Smooth muscle cell of the brain vasculature (primary cell): ENCODE measurements at places on chromosomes 1 and 21.

- DNase-seq: no peak
These were observed 686 bp downstream of the MIIP start for GRCh38 chr1:12019858-12020509.

DNA sequence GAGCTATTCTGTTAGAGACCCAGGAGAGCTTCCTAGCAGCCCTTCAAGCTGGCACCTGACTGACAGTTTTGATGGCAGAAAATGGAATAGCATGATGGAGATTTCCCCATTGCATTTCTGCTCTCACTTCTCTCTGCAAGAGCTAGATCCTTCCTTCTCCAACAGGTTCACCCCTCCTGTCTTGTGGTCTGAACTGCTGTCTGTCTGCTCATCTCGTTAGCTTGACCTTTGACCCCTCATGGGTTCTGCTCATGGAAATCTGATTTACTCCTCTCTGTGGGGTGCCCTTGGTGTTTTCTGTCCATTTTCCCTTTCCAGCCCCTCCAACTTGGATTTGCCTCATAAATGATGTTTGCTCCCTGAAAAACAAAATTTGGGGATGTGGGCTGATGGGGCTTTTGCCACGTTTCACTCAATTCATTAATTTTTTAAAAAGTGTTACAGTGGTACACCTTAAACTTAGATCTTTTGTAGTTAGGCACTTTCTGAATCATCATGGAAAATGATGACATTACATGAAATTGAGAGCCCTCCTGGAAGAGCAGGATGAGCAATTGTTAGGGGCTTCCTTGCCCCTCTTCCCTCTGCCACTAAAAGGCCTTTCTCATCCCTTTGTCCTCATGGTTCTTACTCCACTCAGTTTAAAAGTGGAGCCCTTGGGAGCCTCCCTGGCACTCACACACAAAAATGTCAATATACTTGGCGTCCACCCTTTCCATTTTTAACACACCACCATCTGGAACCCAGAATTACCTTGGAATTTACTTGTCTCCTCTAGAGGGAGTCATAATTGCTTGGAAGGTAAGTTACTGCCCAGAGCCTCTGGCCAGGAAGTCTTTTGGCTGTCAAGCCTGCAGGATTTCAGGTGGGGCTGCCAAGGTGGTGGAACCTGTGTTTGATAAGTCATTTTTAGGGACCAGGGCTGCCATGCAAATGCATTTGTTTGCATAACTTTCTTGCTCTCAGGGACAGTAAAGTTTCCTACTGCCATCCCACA is 31.9 kb upstream of the IL19 start:
- no peak for DNase-seq

DNA sequence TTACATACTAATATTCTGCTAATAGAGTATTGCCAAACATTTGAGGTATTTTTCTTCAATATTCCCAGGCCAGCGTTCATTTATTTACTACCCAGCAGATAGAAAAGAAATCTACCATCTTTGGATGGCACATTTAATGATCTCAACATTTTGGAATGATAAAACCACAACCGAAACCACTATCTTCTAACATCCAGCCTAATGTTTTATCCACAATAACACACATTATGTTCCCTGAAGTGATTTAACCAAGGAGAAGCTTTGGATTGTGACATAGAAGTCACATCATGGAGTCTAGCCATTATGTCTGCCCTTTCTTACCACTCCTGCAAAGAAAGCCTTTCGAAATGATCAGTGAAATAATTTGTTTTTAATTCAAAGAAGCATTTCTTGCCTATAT is 497.1 kb upstream of the PLXNA2 start:
- DNase-seq: no peak

DNA sequence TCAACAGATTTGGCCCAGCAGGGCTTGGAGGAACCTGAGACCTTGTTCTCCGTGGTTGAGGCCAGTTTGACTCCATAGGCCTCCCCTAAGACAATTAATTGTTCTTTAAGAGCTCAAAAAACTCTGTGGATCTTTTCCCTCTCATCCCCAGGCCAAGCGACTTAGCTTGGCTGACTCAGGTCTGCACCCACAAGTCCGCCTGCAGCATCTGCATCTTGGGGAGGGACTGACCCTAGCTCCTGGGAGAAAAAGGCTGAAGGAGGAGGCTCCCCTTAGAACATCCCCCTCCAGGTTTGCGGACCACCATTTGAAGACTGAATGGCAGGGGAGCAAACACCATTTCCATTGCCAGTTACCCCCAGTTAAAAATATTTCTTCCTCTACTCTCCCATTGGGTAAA is 1.5 kb upstream of the HES2 start:
- no peak for DNase-seq

GRCh38 chr1:36711480-36711879 is 228.8 kb upstream of the CSF3R start:
- DNase-seq: no peak

- no peak for DNase-seq
These were observed 1.7 kb downstream of the C1QB start for GRCh38 chr1:22654692-22655091.

GRCh38 chr1:73009938-73010337 is 727.6 kb upstream of the NEGR1 start:
- no peak for DNase-seq

GRCh38 chr1:154548028-154548427 is 10.4 kb downstream of the UBE2Q1 start:
- DNase-seq: no peak

DNA sequence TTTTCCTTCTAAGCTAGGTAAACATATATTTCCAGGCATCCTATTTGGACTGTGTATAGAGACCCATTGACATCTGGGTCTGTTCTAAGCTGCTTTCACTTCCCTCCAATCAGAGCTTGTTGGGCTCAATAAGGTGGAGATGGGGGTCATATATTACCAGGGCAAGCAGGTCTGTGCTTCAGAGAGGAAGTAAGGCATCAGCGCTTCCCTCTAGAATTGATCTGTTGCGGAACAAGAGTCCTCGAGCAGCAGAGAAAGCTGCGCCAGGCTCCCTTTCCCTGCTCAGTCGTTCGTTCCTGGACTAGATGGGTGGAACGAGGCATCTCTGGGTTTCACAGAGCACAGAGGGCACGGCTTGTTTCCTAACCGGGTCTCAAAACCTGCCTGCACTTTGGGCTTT is 63.5 kb downstream of the DISC1 start:
- no peak for DNase-seq

DNA sequence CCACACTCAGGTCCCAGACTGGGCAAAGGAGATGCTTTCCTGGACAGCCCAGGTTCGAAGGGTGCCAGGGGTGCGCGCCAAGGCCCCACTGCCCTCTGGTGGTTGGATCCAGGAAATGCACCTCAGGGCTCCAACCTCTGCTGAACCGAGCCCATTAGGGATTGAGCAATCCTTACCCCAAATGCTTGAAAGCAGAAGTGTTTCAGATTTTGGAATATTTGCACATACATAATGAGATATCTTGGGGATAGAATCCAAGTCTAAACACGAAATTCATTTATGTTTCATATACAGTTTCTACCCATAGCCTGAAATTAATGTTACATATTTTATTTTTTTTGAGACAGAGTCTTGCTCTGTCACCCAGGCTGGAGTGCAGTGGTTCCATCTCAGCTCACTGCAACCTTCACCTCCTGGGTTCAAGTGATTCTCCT is 57.4 kb downstream of the SLC9A1 start:
- DNase-seq: no peak

GRCh38 chr1:61636814-61637213 is 88.1 kb downstream of the TM2D1 start:
- DNase-seq: no peak

- DNase-seq: no peak
These were observed 94.5 kb downstream of the PLPPR4 start for GRCh38 chr1:99358770-99359169.

DNA sequence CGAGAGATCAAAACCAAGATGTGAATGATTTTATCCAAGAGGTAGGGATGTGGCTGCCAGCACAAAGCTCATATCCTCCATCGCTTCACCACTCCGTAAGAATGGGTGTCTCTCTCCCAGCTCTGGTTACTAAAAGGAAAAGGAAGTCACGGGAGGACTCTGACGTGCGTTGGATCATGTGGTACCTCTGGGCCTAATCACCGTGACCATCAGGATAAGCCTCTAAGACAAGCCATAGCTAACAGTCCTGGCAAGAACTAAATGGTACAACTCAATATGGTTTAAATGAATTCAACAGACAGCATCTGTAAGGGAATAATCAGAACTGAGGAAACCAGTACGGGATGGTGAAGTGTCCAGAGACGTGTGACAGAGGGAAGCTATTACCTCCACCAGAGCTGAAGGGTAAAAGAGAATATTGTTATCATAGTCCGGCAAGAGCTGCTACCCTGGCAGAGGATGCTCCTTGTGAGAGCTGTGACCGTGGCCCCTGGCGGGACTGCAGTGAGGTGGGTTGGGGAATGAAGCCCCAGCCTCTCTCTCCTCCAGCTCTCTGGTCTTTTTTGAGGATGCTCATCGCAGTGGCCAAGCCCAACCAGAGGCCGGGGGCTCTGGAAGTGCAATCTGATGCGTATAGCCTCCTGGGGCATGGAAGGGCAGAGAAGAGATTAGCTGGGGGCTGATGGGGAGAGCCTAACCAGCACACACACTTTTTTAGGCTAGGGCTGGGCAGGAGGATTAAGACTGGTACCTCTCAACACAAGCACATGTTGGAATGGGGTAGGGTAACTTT is 54.2 kb downstream of the KIAA1614 start:
- DNase-seq: no peak

- DNase-seq: no peak
These were observed 22.0 kb downstream of the SLC37A1 start for GRCh38 chr21:42535602-42536171.

GRCh38 chr1:157105298-157105987 is 5.8 kb upstream of the ETV3L start:
- no peak for DNase-seq

DNA sequence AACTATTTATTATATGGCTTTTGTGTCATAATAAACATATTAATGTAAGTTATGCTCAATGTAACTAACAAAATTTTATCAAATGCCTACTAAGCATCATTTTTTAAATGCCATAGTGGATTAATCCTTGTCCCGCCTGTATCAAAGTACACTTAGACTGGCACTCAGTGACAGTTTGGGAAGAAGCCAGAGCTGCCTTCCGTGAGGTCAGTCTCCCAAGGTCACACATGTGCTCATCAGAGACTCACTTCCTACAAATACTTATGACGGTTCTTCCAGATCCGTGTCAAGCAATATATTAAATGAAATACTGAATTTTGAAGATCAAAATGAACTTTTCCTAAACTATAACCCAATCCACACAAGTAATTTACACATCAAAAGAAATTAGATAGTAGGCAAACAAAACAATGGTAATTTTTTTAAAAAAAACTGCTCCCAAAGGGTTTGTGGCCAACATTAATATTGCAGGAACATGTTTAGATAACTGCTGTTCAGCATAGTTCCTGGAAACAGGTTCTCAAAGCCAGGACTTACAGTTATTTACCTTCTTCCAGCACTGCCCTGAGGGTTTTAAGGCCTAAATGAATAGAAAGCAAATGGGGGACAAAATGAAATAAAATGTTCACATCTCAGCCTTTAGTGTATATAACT is 27.2 kb downstream of the WLS start:
- no peak for DNase-seq

DNA sequence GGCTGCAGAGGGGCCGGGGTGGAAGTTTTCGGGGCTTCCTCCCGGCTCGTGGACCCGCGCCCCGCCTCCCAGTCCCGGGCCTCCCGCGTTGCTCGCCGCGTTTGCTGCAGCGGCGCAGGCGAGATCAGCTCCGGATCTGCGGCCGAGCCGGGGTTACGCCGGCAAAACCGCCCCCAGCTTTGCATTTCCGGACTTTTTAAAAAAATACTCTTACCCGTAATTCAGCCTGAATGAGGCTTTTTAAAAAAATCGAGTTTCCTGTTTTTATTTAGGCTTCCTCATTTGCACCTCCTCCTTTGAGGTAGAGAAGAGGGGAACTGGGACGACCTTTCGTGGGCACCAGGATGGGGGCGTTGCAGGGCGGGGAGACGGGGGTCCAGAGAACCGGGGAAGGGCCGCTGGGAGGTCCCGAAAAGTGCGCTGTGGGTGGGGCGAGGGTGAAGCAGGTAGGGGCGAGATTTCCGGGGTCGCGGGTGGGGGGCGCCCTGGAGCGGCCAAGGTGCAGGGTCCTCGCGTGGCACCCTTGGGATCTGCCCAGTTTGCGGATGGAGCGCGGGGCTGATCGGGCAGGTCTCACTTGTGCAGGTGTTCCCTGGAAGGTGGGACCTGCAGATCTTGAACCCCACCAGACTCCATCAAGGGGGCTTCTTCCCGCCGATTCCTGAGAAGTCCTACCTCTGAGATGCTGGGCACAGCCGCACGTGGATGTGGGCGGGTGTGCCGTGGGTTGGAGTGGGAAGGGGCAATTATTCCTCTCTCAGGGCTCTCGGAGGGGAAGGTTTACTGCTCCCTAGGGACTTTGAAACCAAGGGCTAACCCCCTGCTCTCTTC is 1.1 kb downstream of the PIK3CD start:
- DNase-seq: no peak

- no peak for DNase-seq
These were observed 15.6 kb upstream of the TTLL10 start for GRCh38 chr1:1157914-1158710.

GRCh38 chr1:101507547-101507971 is 270.7 kb downstream of the S1PR1 start:
- no peak for DNase-seq

DNA sequence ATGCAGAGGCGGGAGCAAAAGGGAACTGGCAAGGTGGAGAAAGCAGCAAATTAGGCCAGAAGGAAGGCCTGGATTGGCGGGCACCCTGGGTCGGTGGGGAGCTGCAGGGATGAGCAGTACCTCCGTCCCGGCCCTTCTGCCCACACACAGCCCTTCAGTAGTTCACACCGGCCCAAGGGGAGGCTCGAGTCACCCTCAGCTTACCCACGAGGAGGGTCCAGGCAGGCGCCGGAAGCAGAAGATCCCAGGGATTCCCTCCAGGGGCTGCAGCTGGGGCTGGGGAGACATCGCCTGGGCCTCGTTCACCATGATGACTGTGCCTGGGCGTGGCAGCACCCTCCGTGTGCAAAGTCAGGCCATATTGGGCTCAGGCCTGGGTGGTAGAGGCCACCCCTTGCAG is 190.0 kb downstream of the PRDM16 start:
- no peak for DNase-seq

GRCh38 chr1:24080131-24080530 is 31.8 kb downstream of the MYOM3 start:
- no peak for DNase-seq

- no peak for DNase-seq
These were observed 39.9 kb downstream of the KIAA1614 start for GRCh38 chr1:180952657-180953013.

DNA sequence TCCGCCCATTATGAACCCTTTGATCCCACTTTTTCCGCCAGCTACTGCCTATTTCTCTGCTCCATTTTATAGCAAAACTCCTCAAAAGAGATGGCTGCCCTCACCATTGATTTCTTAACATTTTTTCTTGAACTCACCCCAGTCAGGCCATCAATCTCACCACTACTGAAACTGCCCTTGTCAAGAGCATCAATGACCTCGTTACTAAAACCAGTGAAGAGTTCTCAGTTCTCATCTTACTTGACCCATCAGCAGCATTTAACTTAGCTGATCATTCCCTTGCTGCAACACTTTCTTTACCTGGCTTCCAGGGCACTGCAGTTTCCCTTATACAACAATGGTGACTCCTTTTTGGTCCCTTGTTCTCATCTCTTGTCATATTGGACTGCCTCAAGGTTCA is 35.2 kb upstream of the FASLG start:
- DNase-seq: no peak

- no peak for DNase-seq
These were observed 139.2 kb downstream of the PTPRC start for GRCh38 chr1:198778049-198778448.

GRCh38 chr21:34878501-34878900 is 170.6 kb downstream of the RUNX1 start:
- DNase-seq: no peak
